Stimulated activated CD8-positive, alpha-beta memory T cell treated with anti-CD3 and anti-CD28 coated beads, Interleukin-2, amount 100 ng/mL, for 48 hours (primary cell): ENCODE measurements at places on chromosomes 7 and 10.

- no peak for DNase-seq
Measured at GRCh38 chr10:100980711-100981110, 6.6 kb downstream of the MRPL43 start.

DNA sequence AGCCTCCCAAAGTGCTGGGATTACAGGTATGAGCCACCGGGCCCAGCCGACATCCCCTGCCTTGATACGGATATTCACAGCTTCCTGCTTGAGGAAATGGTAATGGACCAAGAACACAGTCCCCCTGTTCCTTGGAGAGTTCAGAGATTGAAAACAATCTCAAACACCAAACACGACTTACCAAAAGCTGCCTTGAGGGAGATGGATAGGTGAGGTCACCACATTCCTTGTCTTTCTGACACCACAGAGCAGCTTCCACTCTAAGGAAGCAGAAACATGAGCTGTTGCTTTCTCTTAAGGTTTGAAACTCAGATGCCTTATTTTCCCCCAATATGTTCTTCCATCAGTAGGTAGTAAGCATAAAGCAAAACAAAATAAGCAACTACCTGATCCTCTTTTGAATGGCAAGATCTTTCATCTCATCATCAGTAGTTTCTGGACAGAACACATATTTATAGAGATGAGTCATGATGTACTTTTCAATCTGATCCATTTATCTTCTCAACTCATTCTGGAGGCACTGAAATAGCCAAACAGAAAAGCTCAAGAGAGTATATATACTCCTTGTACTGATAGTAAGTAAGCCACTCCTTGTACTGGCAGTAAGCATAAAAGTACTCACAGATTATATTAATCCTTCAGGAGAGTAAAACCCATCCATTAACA lies 199.1 kb upstream of the KCTD7 start:
- DNase-seq, result no peak

GRCh38 chr7:100219271-100219737 lies 445 bp upstream of the PVRIG start:
- no peak for DNase-seq

- no peak for DNase-seq
Measured at GRCh38 chr7:87413951-87414793, 61.3 kb downstream of the ABCB4 start.

DNA sequence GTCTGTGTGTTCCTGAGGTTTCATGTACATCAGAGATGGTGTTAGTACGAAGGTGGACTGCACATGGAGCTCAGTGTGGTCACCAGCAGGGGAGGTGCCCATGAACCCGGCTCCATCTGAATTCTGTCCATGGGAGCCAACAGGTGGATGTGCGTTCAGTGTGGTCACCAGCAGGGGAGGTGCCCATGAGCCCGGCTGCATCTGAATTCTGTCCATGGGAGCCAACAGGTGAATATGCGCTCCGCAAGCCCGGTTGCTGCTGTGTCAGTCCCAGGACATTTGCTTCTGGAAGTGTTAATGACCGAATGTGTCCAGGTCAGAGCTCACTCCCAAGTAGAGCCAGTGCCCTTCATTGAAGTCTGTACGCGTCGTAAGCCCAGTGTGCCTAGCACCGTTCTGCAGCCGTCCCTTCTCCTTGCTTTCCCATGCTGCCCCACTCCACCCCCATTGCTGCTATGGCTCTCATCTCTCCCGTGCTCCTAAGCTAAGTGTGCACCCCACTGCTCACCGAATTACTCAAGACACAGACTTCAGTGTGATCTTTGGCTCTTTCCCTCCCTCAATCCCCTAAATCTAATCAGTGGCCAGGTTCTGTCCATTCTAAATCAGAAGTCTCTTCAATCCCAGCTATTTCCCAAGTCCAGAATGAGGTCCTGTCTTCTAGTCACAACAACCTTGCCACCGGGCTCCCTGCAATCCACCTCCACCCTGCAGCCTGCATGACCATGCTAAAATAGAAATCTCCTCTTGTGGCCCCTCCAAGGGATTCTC lies 352.4 kb downstream of the TCERG1L start:
- no peak for DNase-seq

- no peak for DNase-seq
Measured at GRCh38 chr10:45461034-45461433, 87.0 kb downstream of the ALOX5 start.

- no peak for DNase-seq
Measured at GRCh38 chr10:1736144-1736971, 967 bp downstream of the ADARB2 start.

DNA sequence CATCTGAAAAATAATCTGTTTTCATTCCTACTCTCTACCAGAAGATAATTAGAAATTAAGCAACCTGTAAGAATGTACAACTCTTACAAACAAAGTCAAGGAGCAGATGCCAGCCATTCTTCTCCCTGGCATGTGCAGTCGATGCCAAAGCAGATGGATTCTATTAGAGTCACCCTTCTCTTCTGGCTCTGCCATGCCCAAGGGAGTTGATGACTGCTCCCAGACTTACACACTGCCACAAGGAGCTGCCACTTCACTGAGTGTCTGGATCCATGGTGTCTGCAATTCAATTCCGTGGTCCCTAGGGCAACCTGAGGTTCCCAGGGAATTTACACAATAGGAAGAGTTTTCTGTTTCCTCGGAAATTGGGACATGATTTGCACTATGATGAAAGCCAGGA lies 89.1 kb upstream of the IFRD1 start:
- no peak for DNase-seq

DNA sequence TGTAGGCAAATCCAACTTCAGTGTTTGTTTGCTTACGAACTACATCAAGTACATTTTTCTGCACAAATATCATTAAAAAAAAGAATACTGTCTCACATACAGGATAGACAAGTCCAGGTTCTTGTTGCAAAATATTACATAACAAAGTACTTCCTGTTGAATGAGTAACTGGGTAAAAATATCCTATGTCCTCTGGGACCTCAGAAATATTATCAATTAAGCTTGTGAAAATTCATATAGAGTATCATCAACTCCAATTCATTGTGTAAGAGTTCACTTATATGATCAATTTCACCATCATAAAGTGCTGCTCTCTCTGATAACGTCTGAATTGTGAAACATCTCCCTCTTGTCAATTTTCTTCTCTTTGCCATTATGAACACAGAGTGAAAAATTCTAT lies 22.6 kb downstream of the HERC4 start:
- no peak for DNase-seq

DNA sequence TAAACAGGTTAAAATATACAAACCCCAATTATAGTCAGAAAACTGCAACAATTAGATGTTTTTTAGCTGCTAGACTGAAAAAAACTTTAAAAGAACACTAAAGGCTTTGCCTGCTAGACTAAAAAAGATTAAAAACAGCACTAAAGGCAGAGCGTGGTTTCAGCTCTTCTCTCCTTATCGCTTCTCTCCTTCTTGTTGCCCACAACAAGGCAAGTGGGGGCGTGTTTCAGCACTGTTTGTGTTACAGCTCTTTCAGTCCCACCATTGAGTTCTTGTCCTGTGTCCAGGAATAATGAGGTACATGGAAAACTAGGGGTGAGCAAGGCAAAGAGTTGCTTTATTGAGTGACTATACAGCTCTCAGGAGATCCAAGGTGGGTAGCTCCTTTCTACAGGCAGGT lies 112.3 kb downstream of the HPSE2 start:
- DNase-seq, result no peak

DNA sequence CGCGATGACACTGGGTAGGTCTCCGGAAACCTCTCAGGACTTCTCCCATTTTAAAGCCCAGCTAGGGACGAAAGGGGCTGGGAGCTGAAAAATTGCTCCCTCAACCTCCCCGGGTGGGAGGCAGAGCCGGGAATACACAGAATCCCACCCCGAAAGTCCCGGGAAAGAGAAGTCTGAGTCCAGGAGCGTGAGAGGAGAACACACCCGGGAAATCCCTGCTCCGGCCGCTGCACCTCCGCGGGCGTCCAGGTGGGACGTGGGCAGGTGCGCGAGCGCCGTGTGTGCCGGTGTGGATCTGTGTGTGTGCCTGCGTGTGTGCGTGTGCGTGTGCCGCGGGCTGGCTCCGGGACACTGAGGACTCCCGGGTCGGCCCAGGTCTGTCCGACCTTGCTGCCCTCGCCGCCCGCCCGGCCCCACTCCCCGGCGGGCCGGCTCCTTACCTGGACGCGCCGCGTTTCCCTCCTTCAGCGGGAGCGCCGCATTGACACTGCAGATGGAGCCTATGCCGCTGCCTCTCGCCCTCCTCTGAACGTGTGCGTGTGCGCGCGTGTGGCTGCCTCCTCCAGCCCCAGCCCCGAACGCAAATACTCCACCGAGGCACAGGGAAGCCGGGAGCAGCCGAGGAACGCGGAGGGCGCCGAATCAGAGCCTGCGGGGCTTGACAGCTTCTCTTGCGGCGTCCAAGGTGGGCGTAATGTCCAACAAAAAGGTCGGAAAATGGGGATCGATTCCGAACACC lies at the start of gene PLXNA4:
TSS of gene PLXNA4 (minus strand) at position 489 of the 739 bp plus-strand sequence. CDS start 67,777 bp downstream, outside the sequence.
- no peak for DNase-seq

DNA sequence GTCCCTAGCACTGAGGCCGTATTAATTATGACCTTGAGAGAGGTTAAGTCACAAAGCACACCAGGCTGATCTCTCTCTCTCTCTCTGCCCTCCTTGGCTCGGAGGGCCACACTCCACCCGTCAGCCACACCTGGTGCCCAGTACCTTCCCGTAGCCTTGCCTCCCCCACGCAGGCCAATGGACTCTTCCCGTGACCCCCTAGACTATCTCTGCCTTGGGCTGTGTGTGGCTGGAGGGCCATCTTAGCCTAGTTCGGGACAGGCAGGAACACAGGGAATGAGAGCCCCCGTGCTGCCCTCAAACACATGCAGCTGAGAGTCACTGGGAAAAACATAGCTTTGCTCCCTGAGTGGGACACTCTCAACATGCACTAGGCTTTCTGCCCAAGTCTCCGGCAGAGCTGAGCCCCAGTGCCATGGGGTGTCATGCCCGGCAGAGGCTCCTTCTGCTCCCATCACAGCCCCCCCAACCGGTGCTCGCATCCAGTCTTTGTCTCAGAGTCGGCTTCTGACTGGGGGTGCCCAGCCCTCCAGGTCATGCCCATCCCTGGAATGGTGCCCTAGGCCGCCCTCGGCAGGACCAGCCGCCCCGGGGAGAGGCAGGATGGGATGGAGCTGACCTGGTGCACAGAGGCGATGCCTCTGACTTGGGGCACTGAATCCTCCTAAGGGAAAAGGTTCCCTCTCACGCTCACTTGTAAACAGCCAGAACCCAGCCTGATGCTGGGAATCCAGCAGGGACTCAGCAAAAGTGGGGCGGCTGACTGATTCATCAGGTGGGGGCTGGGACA lies 63.0 kb downstream of the TCERG1L start:
- DNase-seq, result no peak

DNA sequence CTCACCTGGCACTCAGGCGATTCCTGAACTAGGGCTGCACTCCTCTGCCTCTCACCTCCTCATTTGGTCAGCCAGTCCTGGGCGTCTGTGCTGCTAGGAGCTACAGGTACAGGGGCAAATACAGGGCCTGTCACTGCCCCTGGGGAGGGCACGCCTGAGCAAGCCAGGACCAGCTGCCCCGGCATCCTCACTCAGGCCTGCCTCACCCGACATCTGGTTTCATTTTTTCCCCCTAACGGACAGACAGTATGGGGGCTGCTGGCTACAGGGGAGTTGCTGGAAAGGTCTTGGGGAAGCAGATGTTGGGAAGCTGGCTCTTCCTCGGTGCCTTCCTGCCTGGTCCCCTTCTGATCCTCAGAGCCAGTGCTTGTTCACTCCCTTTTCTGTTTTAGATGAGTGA lies 77.3 kb upstream of the PPIF start:
- no peak for DNase-seq

DNA sequence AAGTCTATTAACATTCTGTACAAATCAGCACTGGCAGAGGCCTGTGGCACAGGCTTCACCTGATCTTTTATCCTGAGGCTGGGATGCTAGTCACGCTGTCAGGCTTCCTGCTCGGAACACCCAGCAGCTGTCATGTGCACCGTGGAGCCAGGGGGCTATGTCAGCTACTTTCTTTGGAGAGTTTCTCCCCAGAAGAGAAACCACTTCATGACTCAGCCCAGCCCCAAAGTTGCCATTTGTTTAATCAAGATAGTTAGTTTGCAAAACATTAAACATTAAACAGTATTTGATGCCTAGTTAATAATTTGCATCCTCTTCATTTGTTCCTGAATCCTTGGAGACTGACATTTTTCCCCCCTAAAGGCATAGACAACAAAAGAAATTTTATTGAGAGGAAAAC lies at the start of gene HABP2:
TSS of gene HABP2 (plus strand) at position 353 of the 400 bp plus-strand sequence. CDS start 69 bp downstream, outside the sequence.
- no peak for DNase-seq

- DNase-seq, result no peak
Measured at GRCh38 chr7:122682815-122683550, 15.9 kb downstream of the RNF133 start.

DNA sequence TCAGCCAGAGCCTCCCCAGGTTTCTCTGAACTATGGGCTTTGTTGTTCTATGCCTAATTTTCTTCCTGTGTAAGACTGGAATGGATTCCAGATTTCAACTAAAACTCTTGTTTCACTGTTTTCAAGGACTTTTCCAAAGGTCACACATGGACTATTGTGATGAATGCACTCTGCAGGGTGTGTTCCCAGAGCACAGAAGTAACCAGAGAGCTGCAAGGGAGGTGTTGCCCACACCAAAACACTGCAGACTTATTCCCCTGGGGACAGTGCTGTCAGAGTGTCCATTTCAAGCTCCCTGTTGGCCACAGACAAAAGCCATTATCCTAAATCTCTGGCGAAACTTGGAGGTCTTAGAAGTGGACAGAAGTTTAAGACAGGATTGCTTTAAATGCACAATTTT lies 231.6 kb downstream of the TRIL start:
- no peak for DNase-seq

- no peak for DNase-seq
Measured at GRCh38 chr7:114649689-114650088, 235.1 kb downstream of the FOXP2 start.

DNA sequence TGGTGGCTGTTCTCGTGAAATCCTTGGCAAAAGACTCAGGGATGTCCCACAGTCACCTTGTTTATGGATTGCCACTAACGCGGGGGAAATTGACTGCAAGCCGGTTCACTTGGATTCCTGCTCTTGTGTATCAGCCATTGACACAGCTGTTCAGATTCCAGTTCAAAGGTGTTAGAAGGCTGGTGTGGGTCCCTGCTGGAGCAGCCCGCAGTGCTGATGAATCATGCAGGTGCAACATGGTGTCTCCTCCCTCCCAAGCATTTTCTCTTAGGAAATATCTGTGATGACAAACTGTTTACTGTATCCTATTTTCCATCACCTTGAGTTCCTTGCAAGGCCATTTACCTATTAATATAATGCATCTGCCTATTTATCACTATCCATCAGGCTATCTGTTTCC lies 170.1 kb downstream of the GATA3 start:
- no peak for DNase-seq

DNA sequence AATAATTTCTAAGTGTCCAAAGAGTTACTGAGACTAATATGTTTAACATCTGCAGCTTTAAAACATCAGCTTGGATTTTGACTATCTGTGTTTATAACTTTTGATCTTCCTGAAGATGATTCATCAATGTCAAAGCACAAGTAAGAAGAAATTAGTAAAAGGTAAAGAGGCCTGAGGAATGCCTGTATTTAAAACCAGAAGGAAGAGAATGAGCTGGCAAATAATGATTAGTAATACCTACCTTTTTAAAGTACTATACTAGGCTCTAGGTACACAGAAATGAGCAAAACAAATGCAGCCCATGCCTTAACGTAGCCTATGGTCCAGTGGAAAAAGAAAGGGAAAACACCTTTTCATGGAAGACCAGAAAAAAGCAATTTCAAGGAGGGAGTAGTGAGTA lies 158.0 kb downstream of the KCND2 start:
- no peak for DNase-seq
